ENCODE measurements at places on chromosomes 3 and 15.

DNA sequence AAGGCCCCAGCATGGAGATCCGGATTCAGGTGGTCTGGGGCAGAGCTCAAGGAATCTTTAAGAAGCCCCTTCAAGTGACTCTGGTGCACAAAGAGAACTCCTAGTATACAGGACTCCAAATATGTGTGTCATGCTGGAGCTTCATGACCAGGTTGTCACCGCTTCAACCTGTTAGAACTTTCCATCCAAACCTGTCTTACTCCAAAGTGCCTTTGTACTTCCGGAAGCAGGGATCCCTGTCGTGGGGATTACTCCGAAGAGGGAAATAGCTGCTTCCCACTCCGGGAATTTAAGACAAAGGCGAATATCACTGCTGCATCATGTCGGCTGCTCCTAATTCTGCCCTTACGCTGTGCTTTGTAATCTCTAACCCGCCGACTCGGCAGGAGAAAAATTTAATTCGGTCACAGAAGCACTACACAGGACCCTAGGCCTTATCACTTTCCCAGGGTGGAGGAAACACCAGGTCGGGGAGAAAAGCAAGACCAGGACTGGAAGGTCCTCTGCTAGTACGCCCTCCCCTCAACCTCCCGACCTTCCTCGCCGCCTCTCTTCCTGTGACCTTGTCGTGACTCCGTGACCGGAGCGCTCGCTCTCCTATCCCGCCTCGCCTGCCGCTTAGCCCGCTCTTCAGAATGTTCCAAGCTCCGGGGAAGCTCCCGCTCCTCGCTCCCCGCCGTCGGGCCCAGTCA is 730 bp downstream of the HIGD1A start:
- DNase-seq = peak; percentile 2

GRCh38 chr15:41561777-41562145 is 2.7 kb downstream of the TYRO3 start:
- DNase-seq = no peak

- no peak for DNase-seq
These were observed 235.7 kb upstream of the THBS1 start for GRCh38 chr15:39345176-39345575.

DNA sequence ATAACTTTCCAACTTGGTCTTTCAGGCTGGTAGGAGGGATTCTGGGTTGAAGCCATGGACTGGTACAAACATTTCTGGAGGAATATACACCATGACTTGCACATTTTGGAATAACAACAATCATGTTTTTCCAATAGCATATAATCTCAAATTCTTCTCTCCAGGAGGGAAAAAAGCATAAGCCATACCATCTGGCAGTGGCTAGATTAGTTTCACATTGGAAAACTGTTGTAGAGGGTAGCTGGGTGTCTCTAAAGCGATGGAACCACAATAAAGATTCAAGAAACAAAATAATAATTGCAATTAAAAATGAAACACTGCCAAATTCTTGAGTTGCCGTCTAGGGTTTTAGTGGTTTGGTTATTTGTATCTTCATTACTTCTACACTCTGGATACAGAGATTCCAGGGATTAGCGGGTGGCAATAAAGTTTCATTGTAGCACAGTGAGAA is 278.5 kb upstream of the RASGRP1 start:
- no peak for DNase-seq

GRCh38 chr15:59294574-59295260 is 78.0 kb downstream of the MYO1E start:
- no peak for DNase-seq

- no peak for DNase-seq
These were observed 915 bp upstream of the CALML4 start for GRCh38 chr15:68205954-68206539.

GRCh38 chr3:13689373-13690260 is 140.7 kb downstream of the FBLN2 start:
- DNase-seq = no peak

- DNase-seq = no peak
These were observed 242.1 kb downstream of the THSD4 start for GRCh38 chr15:71357321-71357732.

GRCh38 chr15:31271711-31272557 is 54.7 kb upstream of the KLF13 start:
- no peak for DNase-seq

DNA sequence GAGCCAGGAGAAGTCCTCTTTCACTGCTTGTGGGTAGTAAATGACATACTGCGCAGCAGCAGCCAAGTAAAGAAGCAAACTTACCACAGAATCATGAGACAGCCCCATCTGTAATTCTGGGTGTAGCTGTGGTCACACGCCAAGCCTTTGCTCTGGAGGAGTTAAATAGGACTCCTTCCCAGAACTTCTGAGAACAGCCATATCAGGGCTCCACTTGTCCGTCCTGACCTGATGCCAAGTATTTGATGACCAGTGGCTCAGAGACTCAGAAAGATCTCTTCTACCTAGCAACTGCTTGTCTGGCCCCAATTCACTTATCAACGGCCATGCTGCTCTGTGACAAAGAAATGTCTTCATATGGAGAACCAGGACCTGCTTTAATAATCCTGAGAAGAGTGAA is 20.6 kb upstream of the GOLIM4 start:
- DNase-seq = no peak

DNA sequence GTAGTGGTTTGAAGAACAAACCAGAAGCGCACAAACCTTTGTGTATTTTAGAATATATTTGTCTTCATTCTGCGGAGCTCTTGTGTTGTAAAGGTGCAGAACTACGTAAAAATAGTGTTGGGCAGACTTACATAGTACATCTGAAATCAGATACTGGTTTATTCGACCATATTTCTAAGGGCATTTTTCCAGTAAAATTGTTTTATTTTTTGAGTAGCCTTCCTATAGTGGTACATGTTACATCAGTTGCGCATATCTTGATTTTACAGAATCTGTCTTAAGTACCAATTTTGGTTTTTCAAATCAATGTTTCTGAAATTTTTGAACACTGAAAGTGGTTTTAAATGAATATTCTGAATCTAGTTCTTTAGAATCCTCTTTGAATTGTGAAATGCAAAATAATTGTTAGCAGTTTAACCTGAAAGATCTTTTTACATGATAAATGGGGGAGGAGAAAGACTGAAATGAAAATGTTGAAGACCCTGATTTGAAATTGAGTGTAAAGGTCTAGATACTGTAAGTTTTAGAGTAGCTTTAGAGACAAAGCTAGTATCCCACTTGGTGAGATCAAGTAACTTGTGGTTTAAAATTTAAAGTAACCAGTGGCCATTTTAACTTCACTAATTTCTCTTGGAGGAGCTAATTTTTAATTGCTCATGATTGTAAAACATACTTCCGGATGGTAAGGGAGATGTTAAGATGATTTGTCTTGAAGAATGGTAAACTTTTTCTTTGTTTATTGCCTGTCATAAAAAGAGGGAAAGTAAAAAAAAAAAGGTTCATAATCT is 15.5 kb upstream of the CHD2 start:
- no peak for DNase-seq
